ENCODE measurements at places on chromosomes 5 and 9. TPM values are rescaled to one million over a fixed set of nuclear protein-coding genes. Genes with fewer than 3 reads are reported as not detected.

DNA sequence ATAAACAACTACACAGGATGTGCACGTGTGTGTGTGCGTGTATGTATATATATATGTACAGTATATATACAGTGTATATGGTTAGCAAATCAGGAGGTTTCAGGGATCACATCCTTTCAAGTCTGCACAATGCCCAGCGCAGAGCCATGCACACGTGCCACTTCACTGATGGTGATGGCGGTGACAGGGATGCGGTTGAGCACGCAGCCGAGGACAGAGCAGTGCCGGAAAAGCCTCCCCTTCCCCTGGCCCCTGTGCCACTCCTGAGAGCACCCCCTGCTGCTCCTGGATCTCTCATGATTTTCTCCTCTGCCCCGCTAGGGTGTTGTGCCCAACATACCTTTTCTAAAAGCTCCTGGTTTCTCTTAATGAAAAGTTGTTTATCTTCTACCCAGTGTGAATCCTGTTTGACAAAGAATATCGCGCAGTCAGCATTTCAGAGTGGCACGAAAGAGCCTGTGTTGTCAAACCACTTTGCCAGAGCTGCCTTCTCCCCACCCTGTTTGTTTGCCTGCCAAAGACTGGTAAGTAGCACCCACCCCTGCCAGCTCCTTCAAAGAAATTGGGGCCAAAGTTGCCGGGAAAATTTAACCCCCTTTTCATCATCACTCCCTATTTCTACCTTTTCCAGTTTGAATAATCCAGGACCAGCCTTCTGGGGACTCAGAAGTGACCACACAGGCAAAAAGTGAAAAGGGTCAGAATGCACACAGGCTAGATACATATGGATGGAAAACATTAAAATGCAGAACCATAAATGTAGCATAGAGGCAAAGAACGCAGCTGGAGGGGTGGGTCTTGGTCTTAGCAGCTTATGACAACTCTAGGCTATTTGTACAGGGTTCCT is 126.2 kb upstream of the DPYSL3 start:
- no peak for DNase-seq

GRCh38 chr9:38765101-38765500 is 45.2 kb upstream of the FAM240B start:
- no peak for DNase-seq

Gene STPG3
- not detected for total RNA-seq

DNA sequence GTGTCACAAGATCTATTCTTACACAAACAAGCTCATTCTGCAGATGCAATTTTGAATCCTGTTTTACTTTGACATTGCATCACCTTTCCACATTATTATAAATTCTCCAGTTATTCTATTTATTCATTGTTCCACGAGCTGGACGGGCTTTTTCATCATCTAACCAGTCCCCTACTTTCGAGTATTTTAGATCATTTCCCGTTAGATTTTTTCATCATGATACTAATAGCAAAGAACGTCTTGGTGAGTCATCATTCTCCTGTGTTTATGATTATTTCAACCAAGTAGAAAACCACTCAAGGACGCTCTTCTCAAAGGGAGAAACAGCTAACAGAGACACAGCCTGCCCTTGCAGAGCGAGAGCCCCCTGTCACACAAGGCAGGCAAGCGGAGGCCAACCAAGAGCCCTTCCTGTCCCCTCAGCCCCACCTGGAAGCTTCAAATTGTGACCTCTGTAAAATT is 15.1 kb downstream of the BBLN start:
- no peak for DNase-seq

DNA sequence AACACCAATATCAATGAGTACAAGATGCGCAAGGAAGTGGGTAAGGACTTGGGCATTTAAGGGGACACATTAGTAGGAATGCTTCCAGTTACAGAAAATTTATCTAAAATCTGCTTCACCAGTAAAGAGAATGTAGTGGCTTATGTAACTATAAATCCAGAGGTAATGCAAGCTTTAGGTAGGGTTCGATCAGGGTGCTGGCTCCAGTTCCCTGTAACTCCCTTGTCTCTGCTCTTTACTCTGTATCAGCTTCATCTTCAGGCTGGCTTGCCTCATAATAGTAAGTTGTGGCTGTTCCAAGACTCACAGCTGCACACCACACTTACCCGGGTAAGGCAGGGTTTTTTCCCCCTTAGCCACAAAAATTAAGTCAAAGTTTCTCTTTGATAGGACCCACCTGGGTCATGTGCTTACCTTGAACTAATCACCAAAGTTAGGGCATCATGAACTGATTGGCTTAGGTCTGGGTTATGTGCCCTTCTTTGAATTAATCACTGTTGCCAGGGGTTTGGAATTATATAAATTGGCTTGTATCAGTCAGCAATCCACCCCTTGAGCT is 35.5 kb downstream of the ARHGEF37 start:
- DNase-seq, result no peak

Gene MRPL41
- total RNA-seq, result 74.2 TPM

DNA sequence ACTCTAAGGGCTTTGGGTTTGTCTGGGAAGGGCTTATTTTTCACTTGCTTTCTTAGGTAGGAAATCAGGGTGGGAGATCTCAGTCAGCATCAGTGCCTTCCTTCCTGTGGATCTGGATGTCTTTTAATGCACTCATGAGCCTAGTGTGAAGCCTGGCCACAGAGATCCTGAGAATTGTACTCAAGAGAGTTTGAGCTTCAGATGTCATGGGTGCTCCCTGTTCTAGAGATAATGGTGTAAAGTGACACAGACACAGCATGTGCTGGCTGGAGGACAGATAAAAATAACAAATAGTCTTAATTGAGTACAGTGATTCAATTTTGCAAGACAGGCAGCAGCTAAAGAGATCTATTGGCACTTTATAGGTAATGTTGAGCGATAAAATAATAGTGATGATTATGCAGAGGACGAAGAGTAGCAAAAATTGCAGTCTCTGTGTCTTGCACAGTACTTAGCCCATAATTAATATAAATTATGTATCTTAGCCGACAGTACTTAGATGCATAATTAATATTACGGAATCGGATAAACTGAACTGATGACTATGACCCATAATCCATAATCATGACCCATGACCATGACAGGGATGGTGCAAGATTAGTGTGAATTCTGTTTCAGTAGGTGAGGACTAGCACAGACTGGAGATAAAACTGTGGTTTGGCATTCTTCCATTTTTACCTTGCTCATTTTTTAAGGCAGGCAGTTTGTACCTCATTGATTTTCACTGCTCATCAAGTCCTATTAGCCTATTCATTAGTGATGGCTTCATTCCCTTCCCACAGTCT is 408.7 kb upstream of the PIK3R1 start:
- DNase-seq, result no peak

Gene NR4A3
- 0.12 TPM for total RNA-seq

GRCh38 chr9:136847088-136847825 is 2.0 kb upstream of the PHPT1 start:
- no peak for DNase-seq

Gene UBE2QL1
- not detected for total RNA-seq

Gene CARD9
- 0.15 TPM for total RNA-seq

DNA sequence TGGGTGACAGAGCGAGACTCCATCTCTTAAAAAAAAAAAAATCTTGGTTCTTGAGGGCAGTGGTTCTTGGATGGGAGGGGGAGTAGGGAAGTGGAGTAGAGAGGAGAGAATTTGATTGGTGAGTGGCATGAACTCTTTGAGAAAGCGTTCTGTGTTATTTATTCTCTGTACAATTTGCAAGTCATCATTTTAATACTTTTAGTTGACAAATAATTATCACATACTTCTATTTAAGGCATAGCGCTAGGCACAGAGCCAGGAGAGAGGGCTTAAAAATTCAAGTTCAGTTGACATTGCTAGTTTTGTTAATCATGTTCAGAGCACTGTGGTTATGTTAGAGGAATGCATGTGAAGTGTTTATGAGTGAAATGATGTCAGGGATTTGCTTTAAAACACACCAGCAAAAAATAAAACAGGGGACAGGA is 24.6 kb downstream of the HSDL2 start:
- no peak for DNase-seq

GRCh38 chr9:98135558-98135934 is 16.5 kb upstream of the TRIM14 start:
- no peak for DNase-seq

GRCh38 chr5:171306781-171307591 is 2.1 kb upstream of the TLX3 start:
- DNase-seq, result no peak

Gene ALDH1B1
- total RNA-seq, result 51.0 TPM

GRCh38 chr5:142544946-142545649 is 140.8 kb downstream of the FGF1 start:
- no peak for DNase-seq

DNA sequence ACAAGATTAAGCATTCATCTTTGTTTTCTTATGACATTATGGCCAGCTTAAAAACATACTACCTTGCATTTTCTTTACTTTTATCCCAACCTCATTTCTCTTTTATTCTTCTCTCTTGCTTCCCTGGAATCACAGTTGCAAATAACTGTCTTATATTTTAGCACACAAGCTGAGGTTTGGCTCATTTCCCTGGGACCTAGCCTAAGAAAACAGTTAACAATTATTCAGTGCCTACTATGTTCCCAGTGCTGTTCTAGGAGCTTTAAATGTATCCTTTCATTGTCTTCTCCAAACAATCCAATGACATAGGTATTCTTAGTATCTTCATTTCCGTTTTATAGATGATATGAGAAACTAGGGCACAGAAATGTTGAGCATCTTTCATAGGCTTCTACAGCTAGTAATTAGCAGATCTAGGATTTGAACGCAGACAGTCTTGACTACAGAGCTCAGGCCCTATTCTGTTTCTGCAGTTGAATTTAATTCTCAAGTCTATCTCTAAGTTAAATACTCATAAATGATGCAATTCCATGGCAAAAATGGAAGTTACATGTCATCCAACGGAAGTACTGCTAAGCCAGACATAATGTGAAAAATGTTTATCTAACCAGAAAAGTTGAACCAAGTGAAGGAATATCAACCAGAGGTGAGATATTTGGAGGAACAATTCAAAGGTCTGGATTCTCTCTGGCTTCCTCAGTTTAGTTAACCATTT is 52.3 kb upstream of the MTAP start:
- DNase-seq, result no peak

GRCh38 chr9:128115187-128116103 is 12.1 kb downstream of the PTGES2 start:
- no peak for DNase-seq

- no peak for DNase-seq
These were observed 39.4 kb upstream of the SSBP2 start for GRCh38 chr5:81790336-81790735.

DNA sequence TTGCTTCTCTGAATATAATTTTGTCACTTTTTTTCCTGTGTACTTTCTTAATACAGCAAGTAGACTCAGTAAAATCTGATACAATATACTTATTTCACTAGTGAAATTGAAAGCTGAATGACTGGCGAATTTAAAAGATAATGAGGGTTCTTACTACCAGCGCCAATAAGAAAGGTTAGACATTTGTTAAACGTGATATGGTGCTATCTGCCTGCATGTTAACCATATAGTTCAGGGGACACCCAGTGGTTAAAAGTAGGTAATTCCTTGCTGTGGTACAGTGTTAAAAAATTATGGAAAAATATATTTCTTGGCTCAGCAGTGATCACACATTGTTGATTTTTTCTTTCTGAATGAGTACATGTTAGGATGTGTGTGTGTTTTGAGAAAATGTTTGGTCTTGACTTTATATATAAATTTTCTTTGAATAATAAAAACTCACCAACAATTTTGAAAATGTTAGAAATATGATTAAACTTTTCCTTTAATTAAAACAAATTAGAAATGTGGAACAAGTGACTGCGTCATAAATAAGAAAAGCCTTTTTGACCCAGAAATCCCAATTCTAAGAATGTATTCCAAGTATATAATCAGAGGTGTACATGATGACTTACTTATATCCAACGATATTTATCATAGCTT is 25.8 kb downstream of the CAST start:
- DNase-seq, result no peak

Gene SEMA6A
- total RNA-seq, result 9.3 TPM

Gene KCNV2
- total RNA-seq, result not detected

DNA sequence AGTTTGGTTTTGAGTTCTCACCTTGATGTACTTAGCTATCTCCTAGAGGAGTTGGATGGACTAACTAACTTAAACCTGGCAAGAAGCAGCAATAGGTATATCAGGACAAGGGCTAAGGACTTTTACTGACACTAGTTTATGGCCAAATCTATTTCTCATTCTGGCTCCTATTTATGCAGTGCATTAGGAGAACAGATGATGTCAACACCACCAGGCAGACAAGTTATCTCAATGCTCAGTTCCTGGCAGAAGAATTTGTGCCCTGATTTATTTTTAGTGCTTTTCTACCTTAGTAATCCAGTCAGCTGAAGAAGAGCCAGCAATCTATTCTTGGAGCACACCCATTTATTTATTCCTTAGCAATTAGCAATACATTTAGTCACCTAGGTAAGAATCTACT is 30.7 kb upstream of the MYOT start:
- DNase-seq, result no peak

DNA sequence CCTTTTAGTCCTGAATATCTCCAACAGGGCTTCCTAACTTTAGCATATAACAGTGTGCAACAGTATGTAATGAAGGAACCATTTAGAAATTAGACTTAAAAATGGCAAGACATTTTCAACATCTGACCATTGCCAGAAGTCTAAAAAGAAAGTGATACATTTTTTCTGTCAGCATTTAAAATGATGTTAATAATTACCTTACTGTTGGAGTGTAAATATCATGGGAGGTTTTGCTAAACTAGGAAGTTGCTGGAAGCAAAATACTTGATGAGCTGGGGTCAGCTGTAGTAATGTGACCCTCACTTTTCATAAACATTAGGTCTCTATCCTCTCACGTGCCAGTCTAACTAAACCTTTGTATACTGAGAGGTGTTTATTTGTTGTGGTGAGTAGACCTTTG is 68.8 kb downstream of the NTRK2 start:
- DNase-seq, result no peak

GRCh38 chr5:54243483-54244080 is 66.8 kb downstream of the ARL15 start:
- DNase-seq, result no peak
